ENCODE measurements at places on chromosomes 2 and 18.

DNA sequence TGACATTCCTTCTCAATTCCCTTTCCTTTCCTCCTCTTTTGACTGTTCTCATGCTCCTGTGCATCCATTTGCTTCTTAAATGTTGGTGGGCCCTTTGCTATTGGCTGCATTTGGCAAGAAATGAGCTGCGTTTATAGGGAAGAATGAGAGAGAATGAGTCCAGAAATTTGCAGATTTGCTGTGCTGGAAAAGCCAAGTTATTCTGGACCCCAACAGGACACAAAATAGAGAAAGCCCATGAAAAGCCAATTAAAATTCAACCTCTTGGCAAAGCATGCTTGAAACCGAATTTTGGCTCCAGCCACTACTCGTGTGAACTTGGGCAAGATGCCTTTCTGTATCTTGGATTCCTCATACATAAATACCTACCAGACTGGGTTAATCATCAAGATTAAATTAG lies 1.3 kb upstream of the SCLY start:
- no peak for DNase-seq

DNA sequence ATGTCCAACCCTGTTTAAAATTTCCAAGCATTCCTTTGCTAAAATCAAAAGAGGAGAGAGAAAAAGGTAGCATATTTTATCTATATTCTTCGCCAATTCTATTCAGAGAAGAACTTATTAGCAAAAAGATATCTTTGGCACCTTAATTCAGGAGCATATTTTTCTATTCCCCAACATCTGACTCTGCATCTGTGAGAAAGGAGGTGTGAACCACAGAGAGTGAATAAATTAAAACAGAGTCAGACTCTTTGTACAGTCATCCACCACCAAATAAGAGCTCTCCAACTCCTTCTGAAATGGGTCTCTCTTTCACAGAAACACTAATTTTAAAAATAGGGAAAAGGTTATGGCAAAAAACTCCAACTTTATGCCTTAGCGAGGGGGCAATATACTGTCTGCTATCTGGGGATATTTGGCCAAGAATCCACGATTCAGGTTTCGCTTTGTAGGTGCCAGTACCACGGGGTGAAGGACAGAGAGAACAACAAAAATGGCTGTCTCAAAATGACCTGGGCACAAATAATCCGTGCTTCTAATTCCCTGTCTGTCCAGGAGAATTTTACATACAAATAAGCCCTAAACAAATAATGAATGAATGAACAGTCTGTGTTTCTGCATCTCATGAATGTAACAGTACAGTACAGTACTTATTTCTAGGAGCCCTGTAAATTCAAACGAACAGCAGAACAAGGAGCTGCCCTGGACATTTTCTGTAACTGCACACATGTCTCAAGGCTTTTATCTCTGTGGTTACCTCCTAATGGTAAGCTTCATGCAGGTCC lies 43.4 kb downstream of the EPB41L3 start:
- no peak for DNase-seq

- no peak for DNase-seq
Measured at GRCh38 chr2:53053937-53054336, 713.7 kb upstream of the CHAC2 start.

DNA sequence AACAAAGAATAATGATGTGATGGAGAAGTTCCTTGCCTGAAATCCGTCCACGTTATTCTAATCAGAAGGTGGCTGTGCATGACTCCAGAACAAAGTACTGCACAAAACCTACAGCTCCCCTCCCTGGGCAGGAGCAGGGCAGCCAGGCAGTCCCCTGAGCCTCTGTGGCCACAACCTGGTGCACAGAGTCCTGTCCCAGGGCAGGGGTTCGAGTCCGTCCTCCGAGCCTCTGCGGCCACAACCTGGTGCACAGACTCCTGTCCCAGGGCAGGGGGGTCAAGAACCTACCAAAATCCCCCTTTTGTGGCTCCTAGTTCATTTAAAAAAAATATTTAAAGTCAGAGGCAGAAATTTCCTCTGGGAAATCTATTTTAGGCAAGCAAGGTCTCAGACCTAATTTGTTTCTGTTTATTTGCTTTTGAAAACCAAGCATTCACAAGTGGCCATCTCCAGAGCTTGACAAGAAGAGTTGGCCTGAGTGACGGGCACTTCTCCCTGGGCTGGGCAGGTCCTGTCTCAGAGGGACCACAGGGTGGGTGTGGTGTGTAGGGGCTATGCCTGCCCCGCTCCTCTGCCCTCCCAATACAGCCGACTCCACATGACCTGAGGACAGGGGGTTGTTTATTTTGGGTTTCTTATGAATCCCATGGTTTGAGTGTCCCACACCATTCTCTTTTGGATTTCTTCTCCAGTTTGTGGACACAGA lies 255.9 kb upstream of the PXDN start:
- DNase-seq = no peak

DNA sequence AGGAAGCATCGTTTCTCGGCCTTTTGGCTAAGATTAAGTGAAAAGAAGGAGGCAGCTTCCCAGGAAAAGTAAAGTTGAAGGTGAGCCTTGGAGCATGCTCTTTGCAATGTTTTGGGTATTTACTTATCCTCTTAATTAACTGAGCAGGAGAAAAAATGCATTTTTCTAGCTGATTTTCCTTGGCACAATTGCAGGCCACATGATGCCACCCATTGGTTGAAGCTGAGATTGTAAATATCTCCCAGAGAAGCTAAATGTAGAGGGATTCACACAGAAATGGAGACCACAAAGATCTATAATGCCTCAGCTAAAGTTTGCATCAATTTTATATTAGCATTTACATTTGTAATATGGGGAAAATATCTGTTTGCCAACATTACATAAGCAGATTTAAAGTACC lies 294.1 kb downstream of the KCNS3 start:
- DNase-seq = no peak

DNA sequence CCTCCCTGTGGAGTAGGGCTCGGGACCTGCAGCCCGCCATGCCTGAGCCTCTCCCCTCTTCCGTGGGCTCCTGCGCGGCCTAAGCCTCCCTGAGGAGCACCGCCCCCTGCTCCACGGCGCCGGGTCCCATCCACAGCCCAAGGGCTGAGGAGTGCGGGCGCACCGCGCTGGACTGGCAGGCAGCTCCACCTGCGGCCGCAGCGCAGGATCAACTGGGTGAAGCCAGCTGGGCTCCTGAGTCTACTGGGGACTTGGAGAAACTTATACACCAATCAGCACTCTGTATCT lies 17.8 kb upstream of the ACVR2A start:
- no peak for DNase-seq

DNA sequence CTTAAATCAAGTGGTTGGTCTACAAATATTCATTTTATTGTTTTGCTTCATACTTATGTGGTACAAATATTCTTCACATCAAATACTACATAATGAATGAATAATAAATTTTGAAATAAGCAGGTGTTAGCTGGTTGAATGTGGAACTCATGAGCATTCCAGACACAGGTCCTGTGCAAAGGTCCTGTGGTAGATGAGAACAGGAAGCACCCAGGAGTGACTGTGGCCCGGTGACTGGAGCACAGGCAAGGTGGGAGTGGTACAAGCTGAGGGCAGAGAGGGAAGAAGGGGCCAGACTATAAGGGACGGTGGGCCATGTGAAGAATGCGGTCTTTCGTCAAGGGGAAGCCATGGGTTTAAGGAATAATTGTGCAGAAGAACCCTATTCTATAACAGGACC lies 26.2 kb upstream of the LOXHD1 start:
- DNase-seq = no peak

GRCh38 chr2:138637061-138637460 lies 135.5 kb downstream of the SPOPL start:
- DNase-seq = no peak

- no peak for DNase-seq
Measured at GRCh38 chr2:108325756-108326155, 37.1 kb downstream of the SULT1C2 start.

GRCh38 chr2:196939371-196939770 lies 12.9 kb upstream of the PGAP1 start:
- DNase-seq = no peak

- DNase-seq = no peak
Measured at GRCh38 chr2:110717734-110718133, 14.6 kb upstream of the ACOXL start.

GRCh38 chr2:233258211-233258610 lies 6.7 kb downstream of the ATG16L1 start:
- no peak for DNase-seq

DNA sequence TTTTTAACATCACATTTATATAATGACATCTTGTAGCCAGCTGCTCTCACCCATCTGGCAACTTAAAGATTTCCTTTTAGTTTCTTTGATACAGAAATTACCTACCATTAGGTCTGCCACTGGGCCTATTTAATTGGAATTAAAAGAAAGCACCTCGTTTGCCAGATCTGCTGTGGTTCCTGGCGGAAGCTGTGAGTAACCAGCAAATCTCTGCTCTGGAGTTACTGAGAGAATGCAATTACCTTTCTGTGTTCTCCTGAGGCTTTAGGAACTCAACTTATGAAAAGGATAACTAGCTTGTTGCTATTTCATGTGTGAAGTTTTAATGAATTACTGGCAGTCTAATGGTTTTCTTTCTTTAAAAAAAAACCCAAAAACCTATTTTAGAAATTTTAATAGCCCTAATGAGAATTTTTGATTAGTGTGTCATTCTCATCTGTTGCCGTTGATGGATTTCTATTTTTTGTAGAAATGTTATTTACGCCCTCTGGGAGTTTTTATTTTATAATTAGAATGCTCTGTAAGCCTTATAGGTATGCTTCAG lies 69.7 kb upstream of the LYPD6B start:
- DNase-seq = no peak

- DNase-seq = no peak
Measured at GRCh38 chr2:191148281-191148680, 2.5 kb downstream of the STAT4 start.

DNA sequence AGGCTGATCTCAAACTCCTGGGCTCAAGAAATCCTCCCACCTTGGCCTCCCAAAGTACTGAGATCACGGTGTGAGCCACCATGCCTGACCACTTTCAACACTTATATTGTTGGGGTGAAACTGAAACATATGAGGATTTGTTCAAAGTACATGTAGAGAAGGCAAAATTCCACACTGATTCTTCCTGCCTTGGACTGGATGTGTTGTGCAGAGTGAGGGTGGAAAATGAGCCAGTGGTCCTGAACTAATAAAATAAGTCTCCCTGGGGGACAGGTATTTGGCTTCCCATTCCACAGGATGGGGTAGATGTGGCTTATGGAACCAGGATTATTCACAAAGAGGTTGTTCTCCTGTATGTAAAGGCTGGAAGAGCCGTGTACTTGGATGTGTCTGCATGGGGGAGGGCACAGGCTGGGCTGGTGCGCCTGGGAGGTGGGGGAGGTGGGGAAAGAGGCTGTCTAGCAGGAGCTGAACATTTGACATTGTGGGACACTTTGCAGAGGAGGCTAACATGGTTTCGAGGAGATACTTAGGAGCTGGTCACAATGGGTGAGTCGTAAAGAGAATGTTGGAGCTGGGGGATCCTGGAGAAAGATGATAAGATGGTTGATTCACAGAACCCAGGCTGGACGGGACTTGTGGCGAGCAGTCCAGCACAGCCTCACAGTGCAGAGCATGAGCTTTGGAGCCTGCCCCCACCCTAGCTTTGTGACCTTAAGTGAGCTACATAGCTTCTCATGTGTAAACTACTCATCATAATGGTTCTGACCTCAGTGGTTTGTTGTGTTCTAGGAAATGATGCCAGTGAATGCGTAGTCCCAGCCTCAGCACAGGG lies at the start of gene TXNDC2:
TSS of gene TXNDC2 (plus strand) at position 804 of the 835 bp plus-strand sequence. CDS start 708 bp downstream, outside the sequence.
- no peak for DNase-seq

DNA sequence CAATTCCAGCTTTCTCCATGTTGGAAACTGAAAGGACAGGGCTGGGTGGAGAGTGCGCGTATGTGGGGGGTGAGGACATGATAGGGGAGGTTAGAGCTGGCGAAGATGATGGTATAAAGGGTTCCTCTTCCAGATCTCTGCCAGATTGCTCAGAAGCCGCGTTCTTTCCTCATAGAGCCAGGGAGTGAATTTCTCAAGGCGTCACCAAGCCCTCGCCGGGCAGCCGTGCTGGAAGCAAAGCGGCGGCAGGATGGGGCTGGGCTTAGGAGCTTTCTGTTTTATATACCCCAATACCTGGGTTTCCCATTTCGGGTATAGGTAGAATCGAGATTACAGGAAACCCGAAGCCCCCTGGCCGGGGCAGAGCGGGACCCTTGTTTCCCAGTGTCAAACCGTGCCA lies 43.8 kb downstream of the DDX18 start:
- DNase-seq = no peak

GRCh38 chr18:58552057-58552461 lies 76.8 kb downstream of the ALPK2 start:
- no peak for DNase-seq

GRCh38 chr18:67092141-67092540 lies 424.4 kb downstream of the DSEL start:
- no peak for DNase-seq

- no peak for DNase-seq
Measured at GRCh38 chr2:120177973-120178372, 45.2 kb downstream of the TMEM185B start.

DNA sequence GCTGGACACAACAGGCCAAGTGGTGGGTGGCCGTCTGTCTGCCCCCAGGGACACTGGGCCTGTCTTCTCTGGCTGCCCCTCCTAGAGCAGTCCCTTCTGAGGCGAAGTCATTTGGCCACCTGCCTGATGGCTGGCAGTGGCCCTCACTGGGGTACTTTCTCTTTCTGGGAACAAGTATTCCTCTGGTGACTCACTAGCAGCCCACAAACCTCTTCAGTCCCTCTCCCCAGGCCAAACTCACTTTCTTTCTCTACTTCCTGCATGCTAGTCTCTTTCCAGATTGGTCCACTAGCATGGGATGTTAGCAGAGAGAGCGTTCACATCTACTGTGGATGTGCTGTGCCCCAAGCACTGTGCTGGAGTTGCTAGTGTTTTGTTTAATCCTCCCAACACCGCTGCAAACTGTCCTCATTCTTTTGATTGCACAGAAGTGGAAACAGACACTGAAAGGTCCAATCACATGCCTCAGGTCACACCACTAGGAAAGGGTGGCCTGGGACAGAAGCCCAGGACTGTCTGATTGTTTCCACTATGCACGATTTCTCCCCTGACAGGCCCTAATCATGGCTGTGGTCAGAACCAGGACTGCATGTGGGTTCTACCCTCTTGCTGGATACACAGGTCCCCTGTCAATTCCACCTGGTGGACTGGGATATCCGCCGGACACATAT lies 5.2 kb downstream of the DYSF start:
- DNase-seq = no peak

GRCh38 chr2:198654646-198655045 lies 803.1 kb downstream of the SATB2 start:
- no peak for DNase-seq

- no peak for DNase-seq
Measured at GRCh38 chr2:81412681-81413080, 1108.1 kb upstream of the LRRTM1 start.

DNA sequence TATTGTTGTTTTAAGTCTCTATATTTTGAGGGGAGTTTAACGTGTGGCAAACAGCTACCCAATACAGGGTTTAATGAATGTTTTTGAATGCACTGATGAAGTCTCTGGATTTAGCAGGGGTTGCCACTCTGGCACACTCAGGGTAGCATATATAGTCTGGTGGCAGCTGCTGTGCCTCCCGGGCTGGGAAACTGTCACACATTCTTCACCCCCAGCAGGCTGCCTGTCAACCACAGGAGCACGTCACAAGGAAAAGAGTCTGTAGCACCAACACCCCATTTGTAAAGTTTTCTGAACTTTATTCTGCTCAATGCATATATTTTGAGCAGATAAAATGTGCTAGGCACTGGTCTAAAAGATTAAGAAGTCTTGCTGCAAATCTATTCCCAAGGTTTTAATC lies 39.3 kb downstream of the NGEF start:
- no peak for DNase-seq

Measured in cortex of kidney (tissue), 1 donor.